ENCODE measurements at places on chromosomes 7 and 10. TPM values are rescaled to one million over a fixed set of nuclear protein-coding genes. Genes with fewer than 3 reads are reported as not detected.

Gene NUTM2E
- under 0.01 TPM for total RNA-seq

Gene POM121C
- total RNA-seq: 18.5 TPM

Gene ASAH2B
- total RNA-seq: 3.4 TPM

Gene CYP2C19
- not detected for total RNA-seq

Gene ZNF92
- 13.3 TPM for total RNA-seq
